Activated CD4-positive, alpha-beta T cell treated with anti-CD3 and anti-CD28 coated beads for 4 hours (primary cell): ENCODE measurements at places on chromosomes 1 and 21.
A peak's percentile ranks its signal among the peaks of the same experiment; 100 is the strongest.

GRCh38 chr1:117466761-117467160 is 99.5 kb downstream of the MAN1A2 start:
- DNase-seq, result no peak

DNA sequence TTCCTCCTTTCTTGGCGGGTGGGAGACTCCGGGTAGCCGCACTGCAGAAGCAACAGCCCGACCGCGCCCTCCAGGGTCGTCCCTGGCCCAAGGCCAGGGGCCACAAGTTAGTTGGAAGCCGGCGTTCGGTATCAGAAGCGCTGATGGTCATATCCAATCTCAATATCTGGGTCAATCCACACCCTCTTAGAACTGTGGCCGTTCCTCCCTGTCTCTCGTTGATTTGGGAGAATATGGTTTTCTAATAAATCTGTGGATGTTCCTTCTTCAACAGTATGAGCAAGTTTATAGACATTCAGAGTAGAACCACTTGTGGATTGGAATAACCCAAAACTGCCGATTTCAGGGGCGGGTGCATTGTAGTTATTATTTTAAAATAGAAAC is 2.5 kb downstream of the OLIG2 start:
- DNase-seq, result no peak

- DNase-seq, result peak; percentile 18
Measured at GRCh38 chr1:236495467-236496112, 28.2 kb upstream of the LGALS8 start.

DNA sequence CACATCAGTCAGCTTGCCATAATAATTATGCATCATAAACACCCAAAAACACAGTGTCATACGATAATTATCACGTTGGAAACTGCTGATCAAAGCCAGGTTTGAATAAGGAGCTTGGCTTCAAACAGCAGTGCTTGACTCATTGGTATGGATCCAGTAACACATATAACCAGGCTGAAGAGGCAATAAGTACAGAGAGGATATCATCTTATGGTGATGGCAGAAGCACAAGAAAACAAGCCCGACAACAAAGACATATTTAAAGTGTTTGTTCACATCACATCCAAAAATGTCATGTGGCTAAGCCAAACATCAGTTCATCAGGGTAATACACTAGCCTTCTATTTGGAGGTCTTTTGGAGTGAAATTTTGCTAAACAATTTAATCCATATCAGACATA is 389.7 kb downstream of the NCAM2 start:
- no peak for DNase-seq

- peak; percentile 23 for DNase-seq
Measured at GRCh38 chr1:32989160-32990050, 24.8 kb upstream of the RNF19B start.

DNA sequence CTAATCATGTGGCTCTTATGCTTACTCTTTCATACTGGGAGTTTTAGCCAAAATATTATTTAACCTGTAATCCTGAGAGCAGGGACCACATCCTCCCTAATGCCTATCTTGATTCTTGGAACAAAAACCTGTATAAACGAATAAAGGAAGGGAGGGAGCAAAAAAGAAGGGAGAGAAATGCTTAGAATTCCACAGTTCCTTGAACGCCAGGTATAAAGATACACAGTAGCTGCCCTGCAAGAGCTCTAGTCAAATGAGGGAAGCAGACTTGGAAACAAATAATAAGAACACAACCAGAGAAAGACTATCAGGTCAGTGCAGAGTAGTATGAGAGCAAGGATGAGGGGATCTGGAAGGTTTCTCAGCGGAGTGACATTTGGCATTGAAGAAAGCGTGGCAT is 116.3 kb downstream of the SLC30A10 start:
- DNase-seq, result no peak

DNA sequence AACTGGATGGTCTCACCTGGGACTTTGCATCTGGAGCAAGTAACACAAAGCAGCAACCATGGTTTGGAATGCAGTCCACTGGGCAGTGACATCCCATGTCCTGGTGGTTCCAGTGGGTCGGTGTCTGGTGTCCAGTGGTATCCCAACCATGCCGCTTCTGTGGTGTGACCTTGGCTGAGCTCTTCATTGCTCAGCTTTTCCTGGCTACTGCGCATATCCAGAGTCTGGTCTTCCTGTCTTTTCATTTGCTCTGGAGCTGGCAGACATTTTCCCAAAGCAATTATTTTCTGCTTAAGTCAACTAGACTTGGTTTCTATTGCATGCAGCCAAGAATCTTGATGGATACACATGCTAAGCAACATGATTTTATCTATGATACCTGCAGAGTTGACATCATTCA is 28.4 kb upstream of the CD2 start:
- DNase-seq, result no peak

- DNase-seq, result no peak
Measured at GRCh38 chr1:44222397-44223186, 9.3 kb downstream of the DMAP1 start.

- no peak for DNase-seq
Measured at GRCh38 chr1:232969799-232970198, 19.4 kb downstream of the NTPCR start.

DNA sequence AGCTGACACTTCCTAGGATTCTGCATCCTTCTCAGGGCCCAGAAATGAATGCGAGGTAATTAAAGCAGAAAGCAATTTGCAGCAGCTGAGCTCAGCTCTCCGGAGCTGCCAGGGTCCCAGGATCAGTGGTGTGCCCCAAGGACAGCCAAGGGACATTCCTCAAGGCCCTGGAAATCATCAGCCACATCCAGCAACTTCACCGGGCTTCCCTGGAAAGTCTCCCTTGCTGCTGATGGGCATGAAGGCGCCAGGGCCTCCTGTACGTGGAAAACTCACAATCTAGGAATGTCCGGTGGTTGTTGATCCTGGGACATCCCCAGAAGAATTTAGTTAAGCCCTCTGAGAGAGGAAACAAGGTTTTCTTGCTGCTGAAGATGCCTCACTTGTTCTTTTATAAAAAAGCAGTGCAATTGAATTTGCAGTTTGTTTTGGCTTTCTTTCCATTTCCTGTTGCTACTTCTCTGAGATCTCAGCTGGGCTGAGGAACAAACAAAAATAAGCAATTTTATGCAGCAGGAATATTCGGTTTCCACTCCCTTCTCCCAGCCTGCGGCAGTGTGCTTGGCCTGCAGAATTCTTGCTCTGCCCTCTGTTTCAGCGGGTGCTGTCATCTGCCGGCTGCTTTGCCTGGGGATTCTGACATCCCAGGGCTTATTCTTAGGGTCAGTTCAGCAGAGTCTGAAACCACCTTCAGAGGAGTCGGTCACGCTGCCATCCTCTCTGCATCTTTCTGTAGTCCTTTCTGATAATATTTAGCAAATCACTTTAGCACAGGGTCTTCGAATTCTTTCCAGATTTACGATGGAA is 85.9 kb downstream of the TCP10L start:
- DNase-seq, result no peak
